Stimulated activated CD8-positive, alpha-beta memory T cell treated with anti-CD3 and anti-CD28 coated beads, Interleukin-2, amount 100 ng/mL, for 48 hours (primary cell): ENCODE measurements at places on chromosomes 3 and 15.

DNA sequence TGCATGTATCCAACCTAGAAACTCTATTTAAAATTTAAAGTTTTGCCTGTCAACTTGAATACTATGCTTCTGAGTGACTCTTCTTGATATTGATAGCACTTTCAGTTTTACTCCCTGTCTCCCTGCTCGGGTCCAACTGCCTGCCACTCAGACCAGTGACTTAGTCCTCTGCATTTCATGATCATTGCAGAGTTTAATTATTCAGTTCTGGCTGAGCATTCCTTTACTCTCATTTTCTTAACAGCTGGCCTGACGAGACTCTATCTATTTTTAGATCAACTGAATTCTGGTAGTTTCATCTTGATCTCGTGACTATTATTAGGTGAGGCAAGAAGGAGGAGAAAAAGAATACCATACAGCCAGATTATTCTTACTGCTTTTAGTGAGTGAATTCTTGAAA is 617.4 kb downstream of the SI start:
- DNase-seq: no peak

- DNase-seq: no peak
Observed at GRCh38 chr3:68817243-68817642, 115.1 kb downstream of the TAFA4 start.

DNA sequence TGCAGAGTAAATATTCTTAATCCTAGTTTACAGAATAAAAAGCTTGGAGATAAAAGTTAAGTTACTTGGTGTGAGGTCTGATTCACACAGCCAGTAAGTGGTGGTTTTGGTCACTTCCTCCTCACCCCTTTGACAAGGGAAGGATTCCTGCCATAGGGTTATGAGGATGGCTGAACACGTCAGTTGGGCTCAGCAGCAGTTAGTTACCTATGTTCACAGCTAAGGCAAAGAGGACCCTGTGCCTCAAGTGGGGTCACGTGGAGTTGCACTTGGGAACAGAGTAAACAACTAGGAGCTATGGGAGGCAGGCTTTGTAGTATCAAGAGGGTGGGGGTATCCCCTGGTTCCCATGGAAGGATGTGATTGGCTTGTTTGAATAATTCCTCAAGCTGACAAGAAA is 232.2 kb downstream of the UBE2E2 start:
- no peak for DNase-seq

DNA sequence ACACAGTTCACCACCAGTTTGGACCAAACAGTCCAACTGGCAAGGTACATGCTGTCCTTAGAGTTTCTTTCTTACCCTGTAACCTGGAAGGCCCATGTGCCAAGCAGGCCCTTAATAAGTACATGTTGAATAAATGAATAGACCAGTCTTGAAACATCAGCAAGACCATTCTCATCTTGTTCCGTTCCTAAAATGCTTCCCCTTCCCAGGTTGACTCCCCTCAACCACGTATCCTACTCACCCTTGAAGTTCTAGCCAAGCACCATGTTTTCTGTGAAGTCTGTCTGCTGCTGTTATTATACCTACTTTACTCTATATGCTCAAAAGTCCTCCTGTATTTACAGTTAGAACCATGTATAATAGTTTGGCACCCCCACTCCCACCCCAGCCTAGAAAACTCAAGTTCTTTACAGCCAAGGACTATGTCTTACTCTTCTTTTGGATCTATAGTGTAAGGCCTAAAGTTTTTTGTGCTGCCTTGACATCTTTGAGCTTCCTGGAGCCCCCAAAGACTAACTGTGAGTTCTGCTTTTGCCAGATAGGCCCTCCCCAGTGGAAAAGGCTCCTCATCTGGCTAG is 49.2 kb upstream of the SSR3 start:
- no peak for DNase-seq
